ENCODE measurements at places on chromosomes 1 and 21.

DNA sequence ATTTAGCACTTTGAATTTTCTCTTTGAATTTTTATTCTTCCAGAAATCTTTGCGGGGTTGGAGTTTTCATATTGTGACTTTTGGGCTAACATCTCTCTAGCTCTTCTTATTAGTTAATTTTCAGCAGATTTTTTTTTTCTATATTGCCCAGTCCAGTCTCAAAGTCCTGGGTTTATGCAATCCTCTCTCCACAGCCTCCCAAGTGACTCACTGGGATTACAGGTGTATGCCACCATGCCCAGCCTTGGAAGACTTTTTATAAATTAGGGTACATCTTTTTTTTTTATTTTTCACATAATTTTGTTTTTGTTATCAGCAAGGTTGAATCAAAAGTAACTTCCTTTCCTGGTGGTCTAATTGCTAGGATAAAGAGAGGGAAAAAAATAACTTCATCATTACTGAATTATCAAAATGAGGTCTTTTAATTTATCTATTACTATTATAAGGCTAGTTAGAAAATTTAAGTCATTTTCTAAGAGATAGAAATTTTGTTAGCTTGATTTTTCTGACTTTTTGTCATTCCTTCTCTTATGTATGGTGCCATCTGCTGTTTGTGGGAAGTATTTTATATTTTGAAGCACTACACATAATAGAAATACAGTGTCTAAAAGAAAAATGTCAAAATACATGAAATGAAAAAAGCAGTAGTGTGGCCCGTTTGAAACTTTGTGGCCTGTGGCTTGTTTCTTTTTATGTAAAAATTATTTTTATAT, 273.4 kb upstream of the CACYBP start:
- DNase-seq, result no peak

- DNase-seq, result no peak
Observed at GRCh38 chr1:184052194-184052559, 647 bp downstream of the TSEN15 start.

DNA sequence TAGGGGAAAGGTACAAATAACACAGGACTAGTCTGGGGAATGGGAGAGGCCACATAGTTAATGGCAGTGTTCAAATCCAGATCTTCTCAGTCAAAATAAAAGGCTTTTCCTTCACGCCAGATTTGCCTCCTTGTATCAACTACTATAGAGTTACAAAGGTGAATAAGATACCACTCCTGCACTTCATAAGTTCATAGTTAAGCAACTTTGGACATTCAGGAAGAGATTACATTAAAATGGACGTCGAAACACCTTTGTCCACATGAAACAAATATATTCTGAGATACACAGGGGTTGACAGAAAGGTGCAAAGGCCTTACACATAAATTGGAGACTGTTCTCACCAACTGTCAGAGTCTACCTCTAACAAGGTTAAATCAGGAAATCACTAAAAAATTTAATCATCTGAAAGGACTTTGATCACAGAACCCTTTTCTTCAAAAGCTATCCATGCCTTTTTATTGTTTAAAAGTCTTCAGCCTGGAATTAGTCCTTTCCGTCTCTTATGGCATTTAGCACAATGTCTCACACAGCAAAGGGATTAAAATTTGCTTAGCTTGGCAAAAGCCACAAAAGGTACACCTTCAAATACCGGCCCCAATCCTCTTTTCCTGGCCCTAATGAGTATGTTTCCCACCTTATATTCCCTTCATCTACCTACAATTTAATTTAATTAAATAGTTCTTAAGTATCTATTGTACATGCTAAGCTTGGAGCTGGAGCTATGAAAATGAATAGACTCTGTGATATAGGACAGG, 8.1 kb downstream of the F5 start:
- DNase-seq, result no peak

DNA sequence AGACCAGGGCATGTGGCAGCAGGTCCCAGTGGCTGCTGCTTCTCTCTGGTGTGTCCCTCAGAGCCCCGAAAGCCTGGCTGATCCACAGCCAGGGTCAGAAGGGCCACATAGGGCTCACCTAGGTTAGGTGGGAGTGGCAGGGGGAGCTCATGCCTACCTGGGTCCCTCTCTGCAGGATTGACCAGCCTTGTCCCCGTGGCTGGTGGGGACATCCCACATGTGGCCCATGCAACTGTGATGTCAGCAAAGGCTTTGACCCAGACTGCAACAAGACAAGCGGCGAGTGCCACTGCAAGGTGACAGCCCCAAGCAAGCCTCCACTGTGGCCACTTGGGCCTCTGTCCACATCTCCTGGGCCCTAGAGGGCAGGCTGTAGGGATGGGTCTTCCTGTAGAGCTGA, 15.7 kb downstream of the CELSR2 start:
- DNase-seq, result no peak
